CD4-positive, CD25-positive, alpha-beta regulatory T cell (primary cell): ENCODE measurements at places on chromosomes 5 and 9. TPM values are rescaled to one million over a fixed set of nuclear protein-coding genes. Genes with fewer than 3 reads are reported as not detected.

The TPPP gene
- 12.4 TPM for total RNA-seq

The FOXI1 gene
- not detected for total RNA-seq

The NR5A1 gene
- not detected for total RNA-seq

The MYMK gene
- not detected for total RNA-seq

The PCDHB4 gene
- total RNA-seq: not detected

The SLC25A2 gene
- 0.74 TPM for total RNA-seq

The CORO2A gene
- 27.0 TPM for total RNA-seq

The RAB3C gene
- total RNA-seq: not detected

The IL5 gene
- total RNA-seq: not detected

DNA sequence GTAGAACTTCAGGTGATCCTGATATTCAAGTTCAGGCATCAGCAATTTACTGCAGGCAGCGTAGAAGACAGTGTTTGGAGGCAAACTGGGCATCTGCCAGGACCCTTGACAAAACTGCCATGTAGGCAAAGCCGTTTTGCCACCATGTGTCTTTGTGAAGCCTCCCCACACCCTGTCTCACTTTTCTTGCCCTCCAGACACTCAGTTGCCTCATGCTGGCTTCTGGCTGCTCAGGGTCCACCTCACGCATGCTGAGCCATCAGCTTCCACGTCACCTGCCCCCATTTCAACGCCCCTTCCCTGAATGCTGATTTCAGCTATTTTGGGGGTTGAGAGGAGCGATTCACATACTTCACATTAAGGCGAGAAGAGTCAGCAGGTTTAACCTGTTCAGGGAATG lies 165.2 kb upstream of the KLF9 start:
- H3K4me1 ChIP-seq: no peaks in the 10 kb centered on the region
- H3K4me3 ChIP-seq: no peak overlapping the region
- H3K36me3 ChIP-seq: no peaks in the 10 kb centered on the region
- peaks cover 6% of the 10 kb centered on the region for H3K27me3 ChIP-seq

GRCh38 chr9:76369583-76369982 lies 24.6 kb downstream of the RFK start:
- no peak overlapping the region for H3K4me3 ChIP-seq
- no peaks in the 10 kb centered on the region for H3K27me3 ChIP-seq
- no peaks in the 10 kb centered on the region for H3K36me3 ChIP-seq
- H3K4me1 ChIP-seq: no peaks in the 10 kb centered on the region

- no peaks in the 10 kb centered on the region for H3K4me1 ChIP-seq
- H3K36me3 ChIP-seq: no peaks in the 10 kb centered on the region
- no peak overlapping the region for H3K27ac ChIP-seq
- DNase-seq: no peak
- no peaks in the 10 kb centered on the region for H3K27me3 ChIP-seq
- H3K4me3 ChIP-seq: no peak overlapping the region
Measured at GRCh38 chr5:162444129-162444762, 376.7 kb downstream of the GABRG2 start.

DNA sequence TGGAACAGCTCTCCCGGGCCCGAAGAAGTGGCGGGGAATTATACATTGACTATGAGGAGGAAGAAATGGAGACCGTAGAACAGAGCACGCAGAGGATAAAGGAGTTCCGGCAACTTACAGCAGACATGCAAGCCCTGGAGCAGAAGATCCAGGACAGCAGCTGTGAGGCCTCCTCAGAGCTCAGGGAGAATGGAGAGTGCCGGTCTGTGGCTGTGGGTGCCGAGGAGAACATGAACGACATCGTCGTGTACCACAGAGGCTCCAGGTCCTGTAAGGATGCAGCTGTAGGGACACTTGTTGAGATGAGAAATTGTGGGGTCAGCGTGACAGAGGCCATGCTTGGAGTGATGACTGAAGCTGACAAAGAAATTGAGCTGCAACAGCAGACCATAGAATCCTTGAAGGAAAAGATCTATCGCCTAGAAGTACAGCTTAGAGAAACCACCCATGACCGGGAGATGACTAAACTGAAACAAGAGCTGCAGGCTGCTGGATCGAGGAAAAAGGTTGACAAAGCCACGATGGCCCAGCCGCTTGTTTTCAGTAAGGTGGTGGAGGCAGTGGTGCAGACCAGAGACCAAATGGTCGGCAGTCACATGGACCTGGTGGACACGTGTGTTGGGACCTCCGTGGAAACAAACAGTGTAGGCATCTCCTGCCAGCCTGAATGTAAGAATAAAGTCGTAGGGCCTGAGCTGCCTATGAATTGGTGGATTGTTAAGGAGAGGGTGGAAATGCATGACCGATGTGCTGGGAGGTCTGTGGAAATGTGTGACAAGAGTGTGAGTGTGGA lies 129.5 kb upstream of the DMRT1 start:
- no peak overlapping the region for H3K4me3 ChIP-seq
- no peaks in the 10 kb centered on the region for H3K36me3 ChIP-seq
- no peaks in the 10 kb centered on the region for H3K4me1 ChIP-seq
- DNase-seq: no peak
- H3K27ac ChIP-seq: no peak overlapping the region

GRCh38 chr5:172878933-172879752 lies 45.1 kb downstream of the ERGIC1 start:
- no peak overlapping the region for H3K4me3 ChIP-seq
- H3K27ac ChIP-seq: no peak overlapping the region
- no peaks in the 10 kb centered on the region for H3K4me1 ChIP-seq
- no peaks in the 10 kb centered on the region for H3K27me3 ChIP-seq
- DNase-seq: no peak
- H3K36me3 ChIP-seq: no peaks in the 10 kb centered on the region

GRCh38 chr5:135210286-135211055 lies 176.4 kb upstream of the PITX1 start:
- no peaks in the 10 kb centered on the region for H3K27me3 ChIP-seq
- H3K36me3 ChIP-seq: no peaks in the 10 kb centered on the region
- H3K27ac ChIP-seq: no peak overlapping the region
- no peaks in the 10 kb centered on the region for H3K4me1 ChIP-seq
- DNase-seq: no peak
- no peak overlapping the region for H3K4me3 ChIP-seq

- no peak overlapping the region for H3K27ac ChIP-seq
- H3K4me1 ChIP-seq: peaks cover 39% of the 10 kb centered on the region
- no peaks in the 10 kb centered on the region for H3K36me3 ChIP-seq
- peak; percentile 56 for DNase-seq
- H3K4me3 ChIP-seq: no peak overlapping the region
Measured at GRCh38 chr9:127927201-127927987, 3.2 kb downstream of the PIP5KL1 start.

DNA sequence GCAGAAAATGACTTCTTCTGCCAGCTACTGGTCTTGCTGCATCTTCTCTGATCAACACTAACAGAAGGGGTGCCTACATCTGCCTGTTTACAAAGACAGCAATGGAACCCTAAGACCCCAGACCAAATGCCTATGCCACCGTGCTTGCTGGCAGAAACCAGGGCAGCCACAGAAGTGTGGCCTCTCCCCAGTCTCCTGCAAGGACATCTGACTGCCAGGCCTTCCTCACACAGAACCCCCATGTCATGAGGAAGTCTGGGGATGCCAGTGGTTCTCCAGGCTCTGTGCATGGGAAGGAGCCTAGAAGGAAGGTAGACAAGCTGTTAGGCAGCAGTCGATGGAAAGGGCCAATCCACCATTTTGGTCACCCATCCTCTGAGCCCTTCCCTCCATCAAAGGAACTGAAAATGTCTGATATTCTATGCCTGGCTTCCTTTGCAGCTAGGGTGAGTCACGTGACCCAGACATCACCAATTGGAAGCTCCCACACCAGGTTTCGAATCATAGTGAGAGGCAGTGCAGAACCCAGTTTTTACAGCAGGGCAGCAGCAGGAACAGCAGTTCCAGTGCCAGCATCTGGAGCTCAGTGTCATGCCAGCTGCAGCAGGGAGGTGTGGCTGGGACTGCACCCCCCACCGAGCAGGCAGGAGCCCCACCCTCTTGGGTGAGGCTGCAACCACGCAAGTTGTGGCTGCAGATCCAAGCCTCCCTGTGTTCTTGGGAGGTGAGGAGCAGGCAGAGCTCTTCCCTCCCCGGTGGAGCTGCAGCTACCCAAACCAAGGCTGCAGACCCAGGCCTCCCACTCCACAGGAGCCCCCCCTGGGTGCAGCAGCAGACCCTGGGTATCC lies 123.4 kb downstream of the OLFM1 start:
- H3K36me3 ChIP-seq: no peaks in the 10 kb centered on the region
- H3K4me3 ChIP-seq: no peak overlapping the region
- H3K4me1 ChIP-seq: no peaks in the 10 kb centered on the region
- H3K27me3 ChIP-seq: no peaks in the 10 kb centered on the region
